ENCODE measurements at places on chromosomes 3 and 15.

- DNase-seq, result no peak
Measured at GRCh38 chr3:97910931-97911351, 61.3 kb downstream of the RIOX2 start.

DNA sequence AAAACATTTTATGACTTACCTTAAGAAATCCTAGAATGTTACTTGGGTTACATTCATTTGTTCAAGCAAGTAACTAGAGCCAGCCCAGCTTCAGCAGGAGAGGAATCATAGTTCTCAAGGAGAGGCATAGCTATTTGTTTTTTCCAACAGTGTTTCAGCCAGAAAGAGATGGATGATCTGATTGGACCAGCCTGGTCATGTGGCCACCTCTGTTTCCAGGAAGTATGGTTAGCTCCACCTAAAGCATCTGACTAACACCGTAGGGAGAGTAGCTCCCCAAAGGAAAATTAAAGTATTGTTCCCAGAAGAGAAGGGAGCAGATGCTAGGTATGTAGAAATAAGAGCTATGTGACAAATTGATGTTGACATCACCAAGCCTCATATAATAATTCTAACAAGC lies 417.1 kb downstream of the TAFA4 start:
- no peak for DNase-seq

DNA sequence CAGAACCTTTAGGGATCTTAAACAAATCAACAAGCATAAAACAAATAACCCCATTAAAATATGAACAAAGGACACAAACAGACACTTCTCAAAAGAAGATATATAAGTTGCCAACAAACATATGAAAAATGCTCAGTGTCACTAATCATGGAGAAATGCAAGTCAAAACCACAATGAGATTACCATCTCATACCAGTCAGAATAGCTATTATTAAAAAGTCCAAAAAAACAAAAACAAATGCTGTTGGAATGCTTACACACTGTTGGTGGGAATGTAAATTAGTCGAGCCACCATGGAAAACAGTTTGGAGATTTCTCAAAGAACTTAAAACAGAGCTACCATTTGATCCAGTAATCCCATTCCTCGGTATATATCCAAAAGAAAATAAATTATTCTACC lies 423.6 kb downstream of the OTOL1 start:
- DNase-seq, result no peak

- DNase-seq, result no peak
Measured at GRCh38 chr3:120772081-120772480, 29.5 kb downstream of the GTF2E1 start.

GRCh38 chr15:63719281-63719680 lies 114.5 kb downstream of the HERC1 start:
- no peak for DNase-seq

GRCh38 chr15:80507638-80508316 lies 103.6 kb downstream of the ARNT2 start:
- no peak for DNase-seq

Measured in cerebellum (tissue), 4 donors.